ENCODE measurements at places on chromosomes 11 and 22.

DNA sequence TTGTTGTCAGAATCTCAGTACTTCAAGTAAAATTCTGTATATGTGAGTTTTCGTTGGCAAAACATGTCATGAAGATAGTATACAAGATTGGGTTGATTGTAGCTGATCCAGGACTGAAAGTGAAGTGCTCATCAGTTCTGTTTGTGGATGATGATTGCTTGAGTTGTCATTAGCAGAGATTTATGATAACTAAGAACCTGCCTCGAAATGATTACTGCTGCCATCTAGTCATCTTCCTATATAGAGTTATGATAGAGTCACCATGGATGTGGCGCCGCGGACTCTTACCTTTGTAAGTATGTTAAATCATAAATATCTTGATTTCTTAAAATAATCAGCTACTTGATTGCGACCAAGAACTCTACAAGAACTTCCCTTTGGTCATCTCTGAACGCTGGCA is 27.9 kb upstream of the MYO18B start:
- DNase-seq = no peak

- DNase-seq = no peak
These were observed 14.8 kb downstream of the KIAA0930 start for GRCh38 chr22:45225732-45226502.

DNA sequence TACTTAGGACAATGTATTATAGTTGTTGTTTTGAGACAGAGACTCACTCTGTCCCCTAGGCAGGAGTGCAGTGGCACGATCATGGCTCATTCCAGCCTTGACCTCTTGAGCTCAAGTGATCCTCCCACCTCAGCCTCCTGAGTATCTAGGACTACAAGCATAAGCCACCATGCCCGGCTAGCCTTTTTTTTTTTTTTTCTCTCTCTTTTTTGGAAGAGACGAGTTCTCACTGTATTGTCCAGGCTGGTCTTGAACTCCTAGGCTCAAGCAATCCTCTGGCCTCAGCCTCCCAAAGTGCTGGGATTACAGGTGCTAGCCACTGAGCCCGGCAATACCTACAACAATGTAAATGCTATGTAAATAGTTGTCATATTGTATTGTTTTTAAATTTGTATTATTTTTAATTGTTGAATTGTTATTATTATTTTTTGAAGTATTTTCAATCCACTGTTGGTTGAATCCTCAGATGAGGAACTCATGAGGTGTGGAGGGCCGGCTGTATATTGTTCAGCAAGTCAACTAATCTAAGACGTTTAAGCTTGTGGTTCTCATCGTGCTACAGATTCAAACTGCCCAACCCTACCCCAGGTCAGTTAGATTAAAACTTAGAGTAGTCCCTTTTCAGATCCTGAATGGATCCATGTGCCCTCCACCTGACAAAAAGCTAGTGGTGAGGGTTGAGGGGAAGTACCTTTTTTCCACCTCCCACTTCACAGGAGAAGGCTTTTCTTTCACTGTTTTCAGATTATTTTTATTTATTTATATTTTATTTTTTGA is 11.9 kb upstream of the ZNF280A start:
- no peak for DNase-seq

DNA sequence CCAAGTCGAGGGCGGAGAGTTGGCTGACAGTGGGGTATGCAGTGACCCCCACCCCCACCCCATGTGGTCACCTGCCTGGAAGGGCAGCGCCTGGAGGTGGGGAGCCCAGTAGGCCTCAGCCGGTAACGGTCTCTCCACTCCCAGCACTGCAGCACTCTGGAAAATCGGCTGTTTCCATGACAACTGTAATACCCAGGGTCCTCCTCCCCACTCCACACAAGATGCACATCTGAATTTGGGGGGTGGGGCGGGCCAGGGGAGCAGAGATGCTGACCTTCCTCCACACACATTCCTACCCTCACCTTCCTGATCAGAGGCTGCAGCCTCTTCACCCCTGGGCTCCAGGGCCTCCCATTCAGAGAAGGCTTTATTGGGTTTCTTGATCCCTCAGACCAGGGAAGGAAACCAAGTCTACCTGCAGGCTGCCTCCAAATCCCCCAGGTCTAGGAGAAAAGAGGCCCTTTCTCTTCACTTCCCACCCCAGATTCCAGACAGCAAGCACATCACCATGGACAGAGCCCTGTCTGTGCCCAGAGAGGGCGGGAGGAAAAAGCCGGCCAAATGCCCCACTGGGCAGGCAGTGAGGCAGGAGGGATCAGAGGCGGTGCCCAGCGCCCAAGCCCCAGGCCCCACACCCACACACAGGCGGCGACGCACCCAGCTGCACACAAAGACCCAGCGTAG is 46.5 kb downstream of the SLC22A12 start:
- DNase-seq = no peak

- no peak for DNase-seq
These were observed 28.5 kb downstream of the AMPD3 start for GRCh38 chr11:10483584-10483983.

GRCh38 chr22:27507111-27507611 is 294.4 kb downstream of the MN1 start:
- DNase-seq = no peak

DNA sequence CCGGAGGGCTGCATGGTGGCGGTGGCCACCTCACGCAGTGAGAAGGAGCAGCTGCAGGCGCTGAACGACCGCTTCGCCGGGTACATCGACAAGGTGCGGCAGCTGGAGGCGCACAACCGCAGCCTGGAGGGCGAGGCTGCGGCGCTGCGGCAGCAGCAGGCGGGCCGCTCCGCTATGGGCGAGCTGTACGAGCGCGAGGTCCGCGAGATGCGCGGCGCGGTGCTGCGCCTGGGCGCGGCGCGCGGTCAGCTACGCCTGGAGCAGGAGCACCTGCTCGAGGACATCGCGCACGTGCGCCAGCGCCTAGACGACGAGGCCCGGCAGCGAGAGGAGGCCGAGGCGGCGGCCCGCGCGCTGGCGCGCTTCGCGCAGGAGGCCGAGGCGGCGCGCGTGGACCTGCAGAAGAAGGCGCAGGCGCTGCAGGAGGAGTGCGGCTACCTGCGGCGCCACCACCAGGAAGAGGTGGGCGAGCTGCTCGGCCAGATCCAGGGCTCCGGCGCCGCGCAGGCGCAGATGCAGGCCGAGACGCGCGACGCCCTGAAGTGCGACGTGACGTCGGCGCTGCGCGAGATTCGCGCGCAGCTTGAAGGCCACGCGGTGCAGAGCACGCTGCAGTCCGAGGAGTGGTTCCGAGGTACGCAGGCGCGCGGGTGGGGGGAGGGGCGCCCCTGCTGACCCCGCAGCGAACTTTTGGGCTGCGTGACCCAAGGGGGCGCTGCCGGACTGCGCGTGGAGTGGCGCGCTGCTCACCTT is 670 bp downstream of the NEFH start:
- no peak for DNase-seq

- no peak for DNase-seq
These were observed 17.8 kb downstream of the EED start for GRCh38 chr11:86262387-86262786.

GRCh38 chr11:2528301-2529050 is 83.7 kb downstream of the KCNQ1 start:
- DNase-seq = no peak

DNA sequence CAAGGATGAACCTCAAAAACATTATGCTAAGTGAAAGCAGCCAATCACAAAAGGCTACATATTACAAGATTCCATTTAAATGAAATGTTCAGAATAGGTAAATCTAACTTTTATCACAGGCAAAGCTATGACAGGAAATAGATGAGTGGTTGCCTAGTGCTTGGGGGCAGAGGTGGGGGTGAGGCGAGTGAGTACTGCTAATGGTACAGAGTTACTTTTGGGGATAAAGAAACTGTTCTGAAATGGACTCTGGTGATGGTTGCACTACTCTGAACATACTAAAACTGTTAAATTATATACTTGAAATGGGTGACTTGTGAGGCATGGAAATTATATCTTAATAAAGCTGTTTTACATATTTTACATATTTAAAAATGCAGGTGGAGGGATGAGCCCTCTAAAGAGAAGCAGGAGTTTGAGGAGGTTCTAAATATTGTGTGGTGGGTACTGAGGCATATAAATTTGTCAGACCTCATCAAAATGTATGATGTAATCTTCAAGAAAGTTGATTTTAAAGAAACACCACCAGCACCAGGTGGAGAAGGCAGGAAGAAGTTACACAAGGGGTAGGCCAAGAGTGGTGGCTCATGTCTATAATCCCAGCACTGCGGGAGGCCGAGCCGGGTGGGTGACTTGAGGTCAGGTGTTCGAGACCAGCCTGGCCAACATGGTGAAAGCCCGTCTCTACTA is 3.6 kb downstream of the SLC43A1 start:
- DNase-seq = no peak

DNA sequence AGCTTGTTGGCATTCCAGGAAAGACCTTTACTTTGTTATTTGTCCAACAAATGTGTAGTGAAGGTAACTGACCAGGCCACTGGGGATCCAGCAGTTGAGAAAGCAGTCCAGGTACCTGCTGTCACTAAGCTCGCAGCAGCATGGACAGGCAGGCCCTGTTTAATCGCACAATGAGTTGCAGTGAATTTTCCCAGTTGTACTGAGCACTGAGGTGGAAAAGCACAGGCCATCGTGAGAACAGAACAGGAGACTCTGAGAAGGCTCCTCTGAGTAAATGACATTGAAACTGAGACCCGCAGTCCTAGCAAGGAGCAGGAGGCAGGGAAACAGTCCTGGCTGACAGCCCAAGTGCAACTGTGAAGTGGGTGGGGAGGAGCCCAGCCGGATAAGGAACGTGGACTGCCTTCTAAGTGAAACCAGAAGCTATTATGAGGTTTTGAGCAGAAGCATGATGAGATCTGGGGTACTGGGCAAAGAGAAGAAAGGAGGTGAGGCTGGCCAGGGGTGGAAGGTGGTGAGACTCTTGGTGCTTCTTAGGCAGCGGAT is 39.8 kb upstream of the CDON start:
- DNase-seq = no peak

GRCh38 chr11:80343436-80343835 is 902.6 kb upstream of the TENM4 start:
- no peak for DNase-seq

GRCh38 chr11:43907028-43907975 is 26.7 kb downstream of the ALKBH3 start:
- DNase-seq = no peak

GRCh38 chr11:117515892-117516787 is 188.5 kb downstream of the CEP164 start:
- DNase-seq = no peak

DNA sequence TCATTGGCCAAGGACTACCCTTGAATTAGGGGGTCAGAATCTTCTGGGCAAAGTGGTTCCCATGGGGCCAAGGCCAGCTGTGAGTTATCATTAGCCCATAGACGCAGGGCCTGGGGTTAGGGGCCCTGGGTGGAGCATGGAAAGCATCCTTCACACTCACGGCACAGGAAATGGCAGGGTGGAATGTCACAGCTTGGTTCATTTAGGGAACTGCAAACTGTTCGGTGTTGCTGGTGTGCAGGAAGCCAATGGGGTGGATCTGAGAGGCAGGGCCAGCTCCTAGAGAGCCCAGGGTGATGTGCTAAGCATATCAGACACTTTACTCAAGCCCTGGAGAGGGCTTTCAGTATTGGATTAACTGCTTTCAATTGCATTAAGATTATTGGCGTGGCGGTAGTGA is 42.9 kb downstream of the TECTA start:
- DNase-seq = no peak

- no peak for DNase-seq
These were observed 18.4 kb downstream of the OR51I2 start for GRCh38 chr11:5467527-5467926.
